ENCODE measurements at places on chromosomes 5 and 9. TPM values are rescaled to one million over a fixed set of nuclear protein-coding genes. Genes with fewer than 3 reads are reported as not detected.

The IRX1 gene
- total RNA-seq, result 0.44 TPM

The ALDH1A1 gene
- total RNA-seq, result 9.3 TPM

The RETREG1 gene
- 169 TPM for total RNA-seq

The LHX2 gene
- 0.20 TPM for total RNA-seq

The GRK6 gene
- 26.3 TPM for total RNA-seq

The PRUNE2 gene
- 5.4 TPM for total RNA-seq

The NTRK2 gene
- 0.86 TPM for total RNA-seq

The ZNF474 gene
- total RNA-seq, result 0.24 TPM

The LCN9 gene
- total RNA-seq, result not detected

The ADCY2 gene
- total RNA-seq, result 0.13 TPM

The OTULINL gene
- total RNA-seq, result 2.3 TPM

The TICAM2 gene
- total RNA-seq, result 4.1 TPM

The CDH6 gene
- 3.5 TPM for total RNA-seq

The TRMO gene
- total RNA-seq, result 23.3 TPM

The GRXCR2 gene
- total RNA-seq, result 0.50 TPM
